Stimulated activated CD8-positive, alpha-beta memory T cell treated with anti-CD3 and anti-CD28 coated beads, Interleukin-4, amount 100 ng/mL, for 1 hour (primary cell): ENCODE measurements at places on chromosomes 11 and 22.

DNA sequence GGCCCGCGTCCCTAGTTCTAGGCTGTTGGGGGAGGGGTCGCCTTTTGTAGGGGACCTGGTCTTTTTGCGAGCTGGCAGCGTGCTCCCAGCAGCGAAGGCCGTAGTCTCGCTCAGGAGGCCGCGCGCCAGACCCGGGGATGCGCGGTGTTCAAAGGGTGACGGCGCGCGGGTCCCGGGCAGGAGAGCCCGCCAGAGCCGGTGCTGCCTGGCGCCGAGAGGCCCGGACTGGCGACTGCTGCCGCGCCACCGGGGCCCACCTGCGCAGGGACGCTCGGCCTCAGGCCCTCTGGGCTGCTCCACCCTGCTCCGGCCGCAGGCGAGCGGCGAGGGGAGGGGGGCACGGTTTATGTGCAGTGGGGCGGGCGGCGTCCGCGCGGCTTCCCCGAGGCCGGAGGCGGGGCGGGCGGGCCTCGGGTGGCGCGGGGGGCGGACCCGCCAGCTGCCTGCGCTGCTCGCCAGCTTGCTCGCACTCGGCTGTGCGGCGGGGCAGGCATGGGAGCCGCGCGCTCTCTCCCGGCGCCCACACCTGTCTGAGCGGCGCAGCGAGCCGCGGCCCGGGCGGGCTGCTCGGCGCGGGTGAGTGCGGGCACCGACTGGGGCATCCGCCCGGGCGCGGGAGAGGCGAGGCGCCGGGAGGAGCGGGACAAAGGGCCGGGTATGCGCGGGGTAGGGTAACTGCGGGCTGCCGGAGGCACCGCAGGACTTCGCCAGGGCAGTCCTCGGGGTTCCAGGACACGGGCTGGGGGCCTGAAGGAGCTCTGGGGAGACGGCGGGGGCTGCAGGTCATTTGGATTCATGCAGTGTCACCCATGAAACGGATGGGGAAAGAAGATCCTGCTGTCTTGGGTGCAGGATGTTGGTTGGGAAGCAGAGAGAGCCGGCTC is at the start of gene PRSS23:
PRSS23 (plus strand) TSS at position 467 of the 884 bp plus-strand sequence. CDS start 7,102 bp downstream, outside the sequence.
- DNase-seq: no peak

DNA sequence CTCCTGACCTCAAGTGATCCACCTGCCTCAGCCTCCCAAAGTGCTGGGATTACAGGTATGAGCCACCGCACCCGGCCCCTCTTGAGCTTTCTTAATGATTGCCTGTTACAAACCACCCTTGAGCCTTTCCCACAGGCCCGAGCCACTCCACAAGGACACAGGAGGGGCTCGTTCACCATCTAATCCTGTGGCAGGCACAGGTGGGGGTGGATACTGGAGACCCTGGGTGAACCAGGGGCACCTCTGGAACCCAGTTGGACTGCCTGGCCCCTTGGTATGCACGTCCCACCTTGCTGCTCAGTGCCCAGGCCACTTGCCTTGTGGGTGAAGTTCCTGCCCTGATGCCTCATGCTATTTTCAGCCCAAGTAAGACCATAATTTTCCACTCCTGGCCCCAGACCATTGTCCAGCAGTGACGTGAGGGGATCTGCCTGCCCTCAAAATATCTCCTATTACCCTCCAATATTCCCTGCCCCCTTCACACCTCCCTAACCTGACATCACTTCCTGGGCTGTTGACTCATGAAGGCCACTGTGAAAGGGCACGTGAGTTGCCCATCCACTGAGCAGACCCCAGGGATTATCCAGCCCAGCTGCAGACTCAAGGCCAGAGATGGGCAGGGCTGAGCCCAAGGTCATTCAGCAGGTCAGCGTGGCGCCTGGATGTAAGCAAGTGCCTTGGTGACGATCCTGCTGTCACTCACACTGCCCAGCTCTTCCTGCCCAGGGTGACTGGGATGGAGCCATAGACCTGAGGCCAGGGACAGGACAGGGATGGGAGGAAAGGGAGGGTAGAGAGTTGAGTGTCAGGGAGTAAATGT is 19.6 kb downstream of the P2RY2 start:
- DNase-seq: no peak

- no peak for DNase-seq
Observed at GRCh38 chr11:68331338-68331947, 19.1 kb downstream of the LRP5 start.

DNA sequence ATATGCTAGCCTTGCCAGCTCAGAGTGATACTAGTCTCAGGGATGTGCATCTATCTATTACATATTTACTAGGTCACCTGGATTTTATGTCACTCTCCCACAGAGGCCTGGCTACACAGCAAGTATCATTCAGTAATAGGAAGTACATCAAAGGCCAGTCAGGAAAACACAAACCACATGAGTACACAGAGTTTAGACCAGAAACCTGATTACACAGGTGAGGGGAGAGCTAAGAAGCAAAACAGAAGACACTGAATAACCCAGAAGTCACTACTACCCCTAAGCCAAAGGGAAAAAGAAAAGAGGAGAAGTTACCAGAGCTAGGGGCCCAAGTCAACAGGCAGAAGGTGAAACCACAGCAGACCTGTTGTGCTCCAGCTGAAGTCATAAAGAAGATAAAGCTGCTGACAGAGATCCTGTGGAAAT is 13.3 kb downstream of the LPXN start:
- DNase-seq: no peak

GRCh38 chr11:87290304-87290922 is 252.7 kb downstream of the TMEM135 start:
- no peak for DNase-seq

- DNase-seq: no peak
Observed at GRCh38 chr11:5225480-5225871, 1.4 kb downstream of the HBB start.

DNA sequence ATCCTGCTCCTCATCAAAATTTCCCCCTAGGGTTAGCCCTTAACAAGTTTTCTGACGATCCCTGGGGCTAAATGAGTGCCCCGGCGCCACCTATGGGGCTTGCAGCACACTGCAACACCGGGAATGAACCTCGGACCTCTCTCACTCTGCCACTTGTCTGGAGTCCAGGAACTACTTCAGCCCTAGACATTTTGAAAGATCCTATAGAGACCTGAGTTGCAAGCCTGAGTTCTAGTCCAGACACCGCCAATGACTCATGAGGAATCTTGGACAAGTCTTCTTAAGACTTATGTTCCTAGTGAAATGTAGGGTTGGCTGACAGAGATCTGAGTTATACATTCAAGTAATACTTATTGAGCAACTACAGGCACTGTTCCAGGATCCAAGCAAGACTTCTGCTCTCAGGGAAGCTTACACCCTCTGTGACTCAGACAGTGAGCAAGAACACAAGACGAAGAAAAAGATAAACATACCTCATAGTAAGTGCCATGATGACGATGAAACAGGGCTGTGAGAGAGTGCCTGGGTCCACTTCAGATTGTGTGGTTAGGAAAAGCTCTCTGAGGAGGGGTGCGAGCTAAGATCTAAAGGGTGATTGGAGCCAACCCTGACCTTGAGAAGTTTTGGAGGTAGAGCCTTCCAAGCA is 10.2 kb upstream of the STK33 start:
- no peak for DNase-seq

GRCh38 chr11:9039198-9039597 is 35.4 kb upstream of the NRIP3 start:
- no peak for DNase-seq

GRCh38 chr11:41978945-41979344 is 519.5 kb upstream of the LRRC4C start:
- no peak for DNase-seq

GRCh38 chr11:61972672-61973475 is 5.4 kb upstream of the FTH1 start:
- DNase-seq: no peak

DNA sequence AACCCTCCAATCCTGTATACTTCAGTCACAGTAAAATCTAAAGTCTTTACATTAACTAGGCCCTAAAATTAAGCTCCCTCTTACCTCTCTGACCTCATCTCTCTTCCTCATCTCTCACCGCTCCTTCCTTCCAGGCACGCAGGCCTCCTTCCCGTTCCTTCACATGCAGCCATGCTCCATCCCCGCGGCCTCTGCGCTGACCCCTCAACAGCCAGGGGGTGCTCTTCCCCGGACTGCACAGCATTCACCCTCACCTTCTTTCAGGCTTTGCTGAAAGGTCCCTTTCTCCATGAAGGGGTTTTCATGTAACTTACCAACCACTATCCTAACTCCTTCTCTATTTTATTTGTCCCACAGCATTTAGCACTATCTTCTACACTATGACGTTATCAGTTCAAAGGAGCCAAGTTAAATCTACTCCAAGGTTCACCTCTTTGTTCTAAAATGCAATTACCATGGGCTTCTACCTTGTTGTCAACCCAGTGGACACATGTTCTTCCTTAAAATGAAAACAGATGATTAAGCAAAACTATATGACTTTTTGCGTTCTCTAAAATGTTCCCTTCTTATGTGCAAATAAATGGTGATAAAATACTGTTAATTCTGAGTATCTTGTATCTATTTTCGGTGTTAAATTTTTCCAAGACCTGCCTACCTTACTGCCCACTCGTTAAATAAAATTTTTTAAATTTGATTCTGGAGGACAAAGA is 57.8 kb upstream of the APOA1 start:
- no peak for DNase-seq

- DNase-seq: no peak
Observed at GRCh38 chr11:41289408-41289807, 170.0 kb downstream of the LRRC4C start.

DNA sequence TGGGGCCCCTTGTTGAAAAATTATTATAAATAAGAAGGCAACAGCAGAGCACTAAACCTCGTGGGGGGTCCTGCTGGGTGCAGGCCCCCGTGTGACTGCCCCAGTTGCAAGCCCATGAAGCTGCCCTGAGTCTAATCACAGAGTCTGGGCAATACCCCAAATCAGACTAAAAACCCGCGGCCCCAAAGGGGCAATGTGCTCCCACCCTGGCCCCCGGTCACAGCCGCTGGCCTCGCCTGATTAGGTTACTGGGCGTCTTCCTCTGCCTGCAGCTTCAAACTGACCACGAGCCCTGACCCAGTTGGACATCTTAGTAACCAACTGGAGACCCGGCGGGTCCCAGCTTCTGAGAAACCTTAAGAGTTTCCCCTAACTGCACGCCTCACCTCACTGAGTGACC is 1.6 kb downstream of the CXCR5 start:
- DNase-seq: no peak

DNA sequence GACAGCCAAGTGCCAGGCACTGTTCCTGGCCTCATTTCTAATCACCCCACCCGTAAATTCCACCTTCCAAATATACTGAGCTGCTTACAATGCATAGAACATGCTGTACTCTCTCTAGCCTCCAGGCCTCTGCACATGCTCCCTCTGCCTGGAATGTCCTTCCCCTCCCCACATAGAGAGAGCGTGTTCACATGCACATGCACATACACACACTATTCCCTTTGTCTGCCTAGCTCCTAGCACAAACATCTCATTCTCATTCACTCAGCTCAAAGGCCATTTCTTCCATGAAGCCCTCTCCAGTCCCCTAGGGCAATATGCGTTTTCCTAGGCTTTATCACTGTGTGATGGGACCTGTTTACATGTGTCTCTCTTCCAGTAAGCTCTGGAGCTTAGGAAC is 144.6 kb downstream of the WT1 start:
- DNase-seq: no peak

- no peak for DNase-seq
Observed at GRCh38 chr11:44400431-44400830, 90.5 kb upstream of the ALX4 start.

- DNase-seq: no peak
Observed at GRCh38 chr11:86211619-86212018, 32.9 kb upstream of the EED start.

DNA sequence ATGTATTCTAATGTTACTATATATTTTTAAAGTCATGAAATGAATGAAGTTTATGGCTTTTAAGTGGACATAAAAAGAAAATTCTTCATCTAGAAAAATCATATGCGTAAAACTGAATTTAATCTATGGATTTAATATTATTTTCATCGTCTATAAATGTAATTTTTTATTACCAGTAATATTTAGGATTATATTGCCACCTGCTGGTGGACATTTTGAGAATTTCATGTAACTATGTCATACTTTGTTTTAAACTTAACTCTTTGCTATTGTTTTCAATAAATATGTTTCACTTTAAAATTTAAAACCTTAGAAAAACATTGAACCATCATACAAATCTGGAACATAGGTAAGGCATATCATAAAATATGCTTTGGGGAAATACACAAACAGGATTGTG is 66.5 kb upstream of the CEP126 start:
- DNase-seq: no peak

GRCh38 chr11:15651033-15651432 is 536.3 kb downstream of the INSC start:
- DNase-seq: no peak

DNA sequence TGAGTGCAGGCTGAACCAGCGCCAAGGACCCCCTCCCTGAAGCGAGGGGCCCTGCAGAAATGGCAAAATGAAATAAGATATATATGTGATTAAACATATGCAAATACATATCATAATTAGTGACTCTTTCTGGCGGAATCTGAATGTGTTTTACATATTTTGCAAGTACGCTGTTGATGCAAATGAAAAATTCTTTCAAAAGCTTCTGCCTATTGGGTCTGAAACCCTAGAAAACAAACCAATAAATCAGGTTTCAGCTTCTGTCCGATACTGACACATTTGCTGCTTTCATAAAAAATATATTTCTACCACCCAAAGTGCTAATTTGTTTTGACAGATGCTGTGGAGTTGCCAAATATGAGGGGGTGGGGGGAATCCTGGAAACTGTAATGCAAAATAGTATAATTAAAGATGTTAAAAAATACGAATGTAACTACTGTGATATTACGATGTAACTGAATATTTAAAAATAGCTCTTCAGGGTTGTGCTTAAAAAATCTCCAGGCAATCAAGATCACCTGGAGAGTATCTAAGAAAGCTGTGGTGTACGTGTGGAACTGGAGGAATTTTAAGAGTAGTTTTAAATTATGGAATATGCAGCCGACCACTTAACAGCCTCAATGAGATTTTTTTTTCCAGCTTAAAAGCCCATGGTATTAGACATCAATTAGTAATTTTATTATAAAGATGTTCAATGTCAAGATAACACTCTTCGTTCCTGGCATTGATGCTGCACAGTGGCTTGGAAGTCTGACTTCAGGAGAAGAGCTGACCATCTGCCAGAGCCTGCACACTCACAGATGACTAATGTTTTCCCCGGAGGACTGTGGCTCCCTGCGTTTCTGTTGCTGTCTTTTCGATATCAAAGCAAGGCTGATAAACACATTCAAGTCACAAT is 122.2 kb upstream of the RCN1 start:
- no peak for DNase-seq

- no peak for DNase-seq
Observed at GRCh38 chr11:12746593-12747097, 72.4 kb downstream of the TEAD1 start.

DNA sequence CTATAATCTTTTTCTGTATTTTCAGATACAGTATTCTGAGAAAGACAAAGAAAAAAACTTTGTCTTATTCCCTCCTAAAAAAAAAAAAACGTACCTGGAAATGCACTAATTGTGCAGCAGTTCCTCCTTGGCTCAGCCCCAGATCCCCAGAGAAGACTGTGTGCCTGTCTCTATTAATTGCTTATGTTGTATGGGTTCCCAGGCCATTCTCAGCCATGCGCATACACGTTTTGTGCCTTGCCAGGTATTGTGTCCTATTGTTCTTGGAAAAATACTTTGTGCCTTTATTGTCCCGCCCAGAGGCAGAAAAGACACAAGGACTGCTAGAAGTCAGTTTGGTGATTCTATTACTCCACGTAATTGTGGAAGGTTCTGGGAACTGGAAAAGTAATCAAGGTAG is 91.2 kb downstream of the PIWIL4 start:
- no peak for DNase-seq

- no peak for DNase-seq
Observed at GRCh38 chr11:88043149-88043548, 132.1 kb downstream of the RAB38 start.
